ENCODE measurements at places on chromosomes 4 and X.

GRCh38 chr4:83686166-83686565 lies 150.3 kb downstream of the GPAT3 start:
- no peak for DNase-seq

DNA sequence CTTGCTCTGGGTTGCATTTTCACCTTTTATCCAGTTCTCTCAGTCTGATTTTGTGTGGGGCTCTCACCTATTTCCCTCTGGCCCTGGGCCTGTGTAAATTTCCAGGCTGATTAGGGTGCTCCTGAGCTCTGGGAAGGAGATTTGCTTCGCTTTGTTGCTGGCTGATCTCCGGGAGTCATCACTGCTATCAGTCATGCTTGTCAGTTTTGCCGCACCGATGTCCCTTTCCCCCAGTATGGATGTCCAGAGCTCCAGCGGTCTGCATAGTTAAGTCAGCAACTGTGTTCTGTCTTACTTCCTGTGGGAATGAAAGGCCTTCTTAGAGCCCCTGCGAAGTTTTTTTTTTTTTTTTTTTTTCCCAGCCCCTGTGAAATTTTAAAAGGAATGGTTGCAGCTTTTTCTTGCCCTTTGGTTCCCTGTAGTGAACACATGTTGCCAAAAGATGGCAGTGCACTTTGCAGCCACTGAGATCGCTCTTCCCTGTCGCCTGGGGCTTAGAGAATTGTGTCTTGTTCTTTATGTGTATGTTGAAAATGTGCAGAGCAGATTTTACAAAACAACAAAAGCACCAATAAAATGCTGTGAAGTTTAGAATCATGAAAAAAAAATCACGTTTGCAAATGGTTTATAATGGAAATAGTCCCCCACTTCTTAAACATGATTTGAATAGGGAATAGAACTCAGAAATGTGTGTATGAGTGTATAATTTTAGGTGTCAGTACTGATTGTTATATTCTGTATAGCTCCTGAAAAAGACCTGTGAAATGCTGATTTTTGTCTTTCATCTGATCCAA lies 109.1 kb upstream of the SLC4A4 start:
- DNase-seq: no peak

DNA sequence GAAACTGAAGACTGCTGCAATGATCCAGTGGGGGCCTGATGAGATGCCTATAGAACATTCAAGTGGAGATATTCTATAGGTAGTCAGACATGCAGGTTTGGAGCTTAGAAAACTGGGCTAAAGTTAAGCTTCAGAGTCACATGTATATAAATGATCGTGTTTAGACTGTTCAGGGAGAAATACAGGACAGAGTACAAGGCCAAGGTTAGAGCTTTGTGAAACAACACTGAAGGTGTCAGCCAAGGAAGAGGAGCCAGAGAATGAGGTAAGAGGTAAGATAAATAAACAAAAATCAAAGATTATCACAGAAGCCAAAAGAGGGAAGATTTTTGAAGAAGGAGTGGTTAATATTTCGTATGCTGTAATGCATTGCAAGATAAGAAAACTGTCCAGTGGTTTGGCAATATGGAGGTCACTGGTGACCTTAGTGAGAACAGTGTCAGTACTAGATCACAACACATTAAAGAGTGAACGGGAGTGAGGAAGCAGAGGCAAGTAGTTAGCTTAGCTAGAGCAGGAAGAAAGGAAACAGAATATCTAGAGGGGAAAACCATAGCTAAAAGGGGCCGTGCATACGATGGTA lies 58.0 kb upstream of the KLHL13 start:
- no peak for DNase-seq

DNA sequence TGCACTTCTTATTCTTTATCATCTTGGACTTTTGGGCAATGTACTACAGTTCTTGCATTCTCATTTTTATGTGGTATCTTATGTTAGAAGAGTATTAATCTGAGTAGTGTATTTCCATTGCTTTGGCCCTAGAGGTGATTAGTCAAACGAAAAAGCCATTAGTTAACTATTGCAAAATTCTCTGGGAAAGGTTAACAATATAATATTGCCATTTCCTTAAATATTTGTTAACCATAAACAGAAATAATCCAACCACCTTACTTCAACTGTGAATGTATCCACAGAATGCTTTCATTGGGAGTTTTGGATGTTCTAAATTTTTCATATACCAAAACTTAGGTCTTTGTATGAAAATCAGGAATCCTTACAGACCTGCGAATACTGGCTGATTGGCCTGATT lies 294.6 kb upstream of the UGT8 start:
- DNase-seq: no peak

- DNase-seq: no peak
Measured at GRCh38 chr4:26402458-26402857, 81.6 kb downstream of the RBPJ start.

DNA sequence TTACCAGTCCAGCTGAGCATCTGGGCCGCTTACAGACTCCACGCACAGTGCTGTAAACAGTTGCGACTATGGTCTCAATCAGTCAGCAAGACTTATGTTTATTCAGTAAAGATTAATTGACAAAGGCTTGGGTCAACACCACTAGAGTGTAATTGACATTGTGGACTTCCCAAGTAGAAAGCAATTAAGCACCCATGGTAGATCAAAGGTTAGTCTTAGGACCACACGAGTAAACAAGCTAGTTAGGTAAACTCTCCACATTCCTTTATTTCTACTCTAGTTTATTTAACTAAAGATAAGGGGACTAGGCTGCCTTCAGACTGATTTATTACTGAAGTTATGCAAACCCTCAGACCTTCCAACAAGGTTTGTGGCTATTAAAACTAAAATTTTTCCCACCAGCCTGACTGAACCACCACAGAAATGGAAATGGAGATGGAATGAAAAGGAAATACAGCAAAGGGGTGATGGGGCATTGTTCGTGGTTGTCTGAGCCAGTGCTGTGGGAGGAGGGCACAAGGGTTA lies 44.2 kb downstream of the MTHFD2L start:
- no peak for DNase-seq

GRCh38 chr4:130395871-130396270 lies 1299.9 kb downstream of the C4orf33 start:
- no peak for DNase-seq

- DNase-seq: no peak
Measured at GRCh38 chr4:163107754-163108153, 58.9 kb downstream of the NAF1 start.

DNA sequence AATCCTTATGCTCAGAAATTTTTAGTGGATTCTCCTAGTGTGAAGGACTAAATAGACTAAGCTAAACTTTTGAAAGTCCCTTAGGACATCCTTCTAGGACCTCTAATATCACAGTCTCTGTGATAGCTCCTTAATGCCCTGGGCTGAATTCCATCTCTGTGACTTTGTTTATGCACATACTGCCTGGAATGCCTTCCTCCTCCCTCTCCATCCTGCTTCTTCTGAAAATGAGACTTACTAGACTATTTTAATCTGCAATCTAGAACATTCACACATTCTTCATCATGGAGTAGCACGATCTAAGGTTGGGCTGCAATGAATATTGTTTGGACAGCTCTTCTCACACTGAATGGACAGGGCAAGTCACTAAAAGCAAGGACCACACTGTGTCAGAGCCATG lies 65.0 kb upstream of the MSX1 start:
- no peak for DNase-seq

DNA sequence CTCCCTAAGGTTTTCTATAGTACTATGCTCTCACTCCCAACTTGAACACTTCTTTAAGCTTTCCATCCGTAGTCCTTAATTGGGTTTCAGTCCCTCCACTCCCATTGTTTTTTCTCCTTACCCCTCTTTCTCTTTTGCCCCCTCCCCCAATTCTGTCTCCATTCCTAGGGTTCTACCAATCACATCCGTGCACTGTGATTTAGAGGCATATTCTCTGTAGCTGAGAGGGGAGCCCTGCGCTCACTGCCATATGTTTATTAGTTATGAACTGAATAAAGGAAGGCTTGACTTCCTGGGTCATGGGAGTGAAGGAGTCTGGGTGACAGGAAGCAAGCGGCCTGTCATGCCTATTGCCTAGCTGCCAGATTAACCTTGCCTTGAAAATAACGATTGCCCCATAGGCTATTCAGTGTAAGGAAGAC lies 471 bp downstream of the MCTS1 start:
- DNase-seq: peak; percentile 26

- no peak for DNase-seq
Measured at GRCh38 chrX:150446995-150447394, 83.9 kb downstream of the MAMLD1 start.

- no peak for DNase-seq
Measured at GRCh38 chr4:169963998-169964397, 62.2 kb downstream of the MFAP3L start.

DNA sequence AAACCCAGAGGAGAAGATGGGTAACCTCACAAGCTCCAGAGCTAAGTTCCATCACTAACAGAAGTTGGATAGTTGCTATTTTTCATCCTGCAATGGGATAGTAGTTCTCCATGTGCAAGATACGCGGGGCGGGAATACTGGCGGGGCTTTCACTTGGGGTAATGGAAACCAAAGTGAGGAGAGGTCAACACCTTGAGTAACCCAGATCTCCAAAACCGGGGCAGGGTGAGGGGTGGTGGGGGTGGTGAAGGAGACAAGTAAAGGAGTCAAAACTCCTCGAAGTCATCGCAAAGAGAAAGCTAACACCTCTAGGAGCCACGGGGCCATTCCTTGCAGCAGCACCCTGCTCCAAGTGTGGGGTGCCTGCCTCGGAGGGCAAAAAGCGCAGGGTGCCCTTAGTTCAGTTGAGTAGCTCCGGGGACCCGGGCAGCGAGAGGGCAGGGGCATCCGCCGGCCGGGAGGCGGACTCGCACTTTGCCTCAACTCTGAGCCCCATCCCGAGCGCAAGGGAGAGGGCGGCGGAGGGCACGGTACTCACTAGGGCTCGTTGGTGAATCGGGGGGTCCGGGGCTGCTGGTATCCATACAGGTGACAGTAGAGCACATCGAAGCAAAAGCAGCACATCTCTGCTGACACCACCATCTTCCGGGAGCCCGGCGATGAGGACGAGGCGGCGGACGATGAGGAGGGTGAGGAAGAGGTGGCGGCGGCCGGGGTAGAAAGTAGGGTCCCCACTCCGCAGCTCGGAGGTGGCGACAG lies 645 bp downstream of the AMMECR1 start:
- DNase-seq: no peak

DNA sequence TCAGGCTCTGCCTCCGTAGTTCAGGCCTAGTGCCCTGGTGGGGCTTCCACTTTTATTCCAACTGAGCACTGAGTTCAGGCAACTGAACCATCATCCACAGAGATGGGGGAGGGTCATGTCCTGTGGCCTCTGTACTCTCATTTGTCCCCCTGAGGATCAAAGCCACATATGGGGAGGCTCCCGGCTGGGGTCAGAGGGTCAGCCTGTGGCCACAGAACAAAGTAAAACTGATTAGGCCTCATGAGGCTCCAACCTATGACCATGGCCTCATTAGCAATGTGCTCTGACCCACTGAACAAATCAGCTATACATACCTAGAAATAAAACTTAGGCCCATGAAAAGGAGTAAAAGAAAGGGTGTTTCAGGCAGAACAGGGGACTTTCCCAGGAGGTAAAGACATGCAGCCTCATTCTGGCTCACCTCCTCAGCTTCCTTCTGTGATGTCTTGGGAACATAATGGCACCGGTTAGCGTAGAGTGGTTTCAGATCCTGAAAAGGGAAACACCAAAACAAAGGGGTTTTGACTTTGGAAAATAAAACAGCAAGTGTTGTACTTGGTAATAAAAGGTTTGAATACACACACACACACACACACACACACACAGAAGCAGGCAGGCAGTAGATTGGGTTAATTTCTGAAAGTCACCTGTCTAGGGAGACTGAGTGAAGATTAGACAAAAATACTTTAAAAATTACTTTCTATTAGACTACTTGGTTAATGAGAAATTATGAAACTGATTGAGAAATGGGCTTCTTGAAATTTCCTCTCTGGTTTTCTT lies 24.3 kb downstream of the TMEM255A start:
- no peak for DNase-seq

DNA sequence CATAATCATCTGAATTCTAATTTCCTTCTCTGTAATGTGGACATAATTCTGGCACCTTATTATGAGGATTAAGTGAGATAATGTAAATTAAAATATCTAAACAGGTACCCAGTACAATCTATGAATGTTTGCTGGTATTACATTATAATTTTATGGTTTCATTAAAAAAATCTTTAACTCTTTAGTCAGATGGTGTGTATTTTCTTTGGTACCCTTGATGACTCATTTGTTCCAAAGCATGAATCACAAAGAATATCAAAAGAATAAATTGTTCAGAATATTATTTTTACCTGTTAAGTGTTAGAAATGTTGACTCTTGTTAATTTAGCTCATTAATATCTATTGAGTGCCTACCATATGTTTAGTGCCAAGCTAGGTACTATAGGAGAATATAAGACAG lies 74.3 kb downstream of the SNX25 start:
- no peak for DNase-seq

DNA sequence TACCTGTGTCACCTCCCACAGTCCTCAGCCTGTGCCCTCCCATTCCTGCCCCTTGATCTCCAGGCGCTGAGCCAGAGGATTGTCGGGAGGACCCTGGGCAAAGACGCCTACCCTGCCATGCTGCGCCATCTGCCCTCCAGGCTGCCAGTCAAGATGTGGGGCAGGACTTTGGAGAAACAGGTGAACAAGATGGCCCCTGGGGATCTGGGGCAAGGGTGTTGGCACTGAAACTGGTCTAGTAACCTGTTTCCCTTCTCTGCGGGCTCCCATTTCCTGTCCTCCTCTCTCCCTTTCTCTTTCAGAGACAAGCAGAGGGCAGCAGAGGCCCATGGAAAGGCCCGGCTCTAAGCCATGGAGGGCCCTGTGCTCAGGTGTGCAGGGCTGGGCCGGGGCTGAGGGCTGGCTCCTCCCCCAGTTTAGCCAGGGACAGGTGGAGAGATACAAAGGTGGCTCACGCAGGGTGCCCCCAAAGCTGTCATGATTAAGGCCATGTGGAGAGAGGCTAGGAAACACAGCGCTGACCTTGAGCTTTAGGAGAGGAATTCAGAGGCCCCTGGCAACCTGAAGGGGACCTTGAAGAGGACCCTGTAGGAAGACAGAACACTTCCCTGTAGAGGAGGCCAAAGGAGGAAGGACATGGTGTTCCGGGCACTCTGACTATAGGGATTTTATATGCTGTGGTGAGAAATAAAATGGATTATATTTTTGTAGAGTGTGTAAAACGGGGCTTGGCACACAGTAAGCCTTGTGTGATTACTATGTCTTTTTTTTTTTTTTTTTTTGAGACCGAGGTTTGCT lies at the start of gene GLOD5:
Gene GLOD5, plus strand, starts transcription at position 74 of the 798 bp plus-strand sequence. Its CDS starts 44 bp downstream, at position 118.
- peak; percentile 83 for DNase-seq

DNA sequence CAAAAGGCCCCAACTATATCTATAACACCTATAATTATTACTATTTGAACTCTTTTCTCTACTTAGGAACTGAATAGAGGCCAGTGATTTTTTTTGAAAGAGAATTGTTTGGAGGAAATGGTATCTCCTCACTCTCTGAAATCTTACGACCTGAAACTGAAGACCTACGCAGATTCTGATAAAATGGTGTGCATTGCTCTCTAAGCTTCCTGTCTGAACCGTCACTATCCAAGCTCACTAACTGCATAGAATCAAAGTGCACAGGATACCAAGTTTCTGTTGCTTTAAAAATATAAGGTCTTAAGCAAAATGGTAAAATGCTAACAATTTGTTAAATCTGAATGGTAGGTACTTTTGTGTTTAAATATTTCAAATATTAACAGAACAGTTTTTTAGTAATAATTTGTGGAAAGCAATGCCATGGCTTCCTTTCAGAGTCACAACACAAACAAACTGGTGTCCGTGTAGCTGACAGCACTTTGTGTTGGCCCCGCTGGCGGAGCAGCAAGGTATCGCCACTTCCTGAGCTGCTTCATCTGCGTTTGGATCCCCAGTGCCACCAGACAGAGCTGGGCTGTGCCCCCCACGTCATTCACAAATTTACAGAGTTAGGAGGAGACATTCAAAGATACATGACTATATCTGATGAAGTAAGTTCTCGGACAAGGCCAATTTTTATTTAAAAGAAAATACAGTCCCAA lies 313.9 kb downstream of the FBXW7 start:
- DNase-seq: no peak
